Upper lobe of right lung (tissue), 1 donor: ENCODE measurements at places on chromosomes 6 and 20.

- DNase-seq, result peak; percentile 80
These were observed 25.4 kb upstream of the HLA-E start for GRCh38 chr6:30463651-30464618.

GRCh38 chr20:63461104-63461763, 11.2 kb downstream of the KCNQ2 start:
- DNase-seq, result no peak

DNA sequence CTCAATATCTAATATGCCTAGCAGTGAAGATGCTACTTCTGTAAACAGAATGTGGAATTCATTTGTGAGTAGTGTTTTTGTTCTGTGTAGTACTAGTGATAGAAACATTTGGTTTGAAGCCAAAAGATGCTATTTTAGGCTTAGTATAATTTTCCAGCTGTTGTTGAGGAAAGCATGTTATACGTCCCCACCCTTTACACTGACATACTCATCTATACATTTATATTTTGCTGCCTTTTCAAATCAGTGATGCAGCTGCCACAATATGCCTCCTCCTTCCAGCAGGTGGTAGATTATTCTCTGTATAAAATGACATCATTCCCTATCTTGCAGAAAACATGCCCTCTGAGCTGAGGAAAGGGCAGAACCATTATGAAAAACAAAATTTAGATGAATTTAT, 1217.6 kb upstream of the GJE1 start:
- no peak for DNase-seq

DNA sequence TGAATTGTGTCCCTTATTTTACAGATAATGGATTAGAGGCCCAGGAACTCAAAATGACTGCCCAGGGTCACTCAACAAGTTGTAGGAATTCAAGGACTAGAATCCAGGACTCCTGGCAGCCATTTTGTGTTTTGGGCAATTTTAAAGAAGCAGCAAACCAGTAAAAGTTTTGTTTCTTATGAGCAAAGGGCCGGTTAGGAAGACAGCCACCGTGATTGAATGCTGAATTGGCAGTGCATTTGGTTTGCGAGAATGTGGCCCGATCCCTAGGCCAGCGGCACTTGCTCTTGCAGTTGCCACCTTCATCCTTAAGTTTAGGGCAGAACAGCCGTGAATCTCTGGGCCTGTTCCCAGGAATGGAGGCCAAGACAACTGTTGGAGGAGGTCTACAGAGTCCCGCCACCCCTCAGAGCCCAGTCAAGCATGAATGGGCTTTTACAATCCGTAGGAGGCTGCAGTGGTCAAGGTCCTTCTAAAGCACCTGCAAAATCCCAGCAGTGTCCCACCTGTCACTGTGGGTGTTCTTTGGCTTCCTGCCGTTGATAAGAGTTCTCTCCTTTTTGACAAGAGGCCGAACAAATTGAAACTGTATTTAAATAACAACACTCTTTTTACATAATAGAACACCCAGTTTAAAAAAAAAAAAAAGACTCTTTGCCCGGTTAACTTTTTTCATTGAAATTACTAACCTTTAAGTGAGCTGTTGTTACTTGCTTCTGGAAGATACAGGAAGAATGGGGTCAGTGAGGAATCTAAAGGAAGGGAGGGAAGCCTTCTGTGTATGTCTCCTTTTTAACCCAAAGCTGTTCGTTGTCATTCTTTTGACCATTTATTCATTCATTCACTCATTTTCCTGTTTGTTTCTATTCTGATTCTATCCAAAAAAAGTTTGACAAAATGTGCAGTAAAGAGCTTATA, 68.7 kb downstream of the PHACTR2 start:
- DNase-seq, result no peak

DNA sequence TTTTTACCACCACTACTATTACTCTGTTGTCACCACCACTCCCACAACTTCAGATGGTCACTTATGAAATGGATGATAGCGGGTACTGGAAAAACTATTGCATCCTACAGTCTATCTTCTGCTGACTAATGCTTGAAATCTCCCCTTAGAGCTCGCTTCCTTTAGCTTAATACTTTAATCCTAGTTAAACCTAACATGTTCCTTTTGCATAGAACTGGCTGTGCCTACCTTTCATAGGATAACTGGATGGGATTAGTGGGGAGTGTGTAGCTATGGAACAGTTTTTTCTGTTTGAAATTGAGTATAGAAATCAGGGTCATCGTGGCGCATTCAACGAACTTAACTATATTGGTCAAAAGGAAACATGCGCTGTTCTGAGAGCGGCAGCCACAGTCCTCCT, 294.7 kb downstream of the FARS2 start:
- no peak for DNase-seq

DNA sequence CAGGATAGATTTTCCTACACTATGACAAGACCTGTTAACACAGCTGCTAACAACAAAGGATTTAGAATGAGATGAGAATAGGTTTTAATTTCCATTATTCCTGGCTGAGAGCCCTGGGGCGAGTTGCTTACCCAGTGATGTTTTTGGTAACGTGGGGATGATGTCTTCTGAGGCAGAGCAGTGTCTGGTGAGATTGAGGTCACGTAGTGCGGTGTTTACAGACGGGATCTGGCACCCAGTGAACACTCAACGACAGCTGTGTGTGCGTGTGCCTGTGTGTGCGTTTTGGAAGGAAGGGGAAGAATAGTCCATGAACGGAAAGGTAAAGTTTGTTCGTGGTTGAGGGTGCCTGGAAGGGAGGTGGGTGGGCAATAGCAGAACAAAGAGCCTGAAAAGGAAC, 384.7 kb downstream of the C6orf118 start:
- no peak for DNase-seq

- peak; percentile 71 for DNase-seq
These were observed 4.6 kb downstream of the FOXQ1 start for GRCh38 chr6:1316489-1316971.

GRCh38 chr6:144336900-144337299, 51.8 kb downstream of the UTRN start:
- DNase-seq, result no peak

DNA sequence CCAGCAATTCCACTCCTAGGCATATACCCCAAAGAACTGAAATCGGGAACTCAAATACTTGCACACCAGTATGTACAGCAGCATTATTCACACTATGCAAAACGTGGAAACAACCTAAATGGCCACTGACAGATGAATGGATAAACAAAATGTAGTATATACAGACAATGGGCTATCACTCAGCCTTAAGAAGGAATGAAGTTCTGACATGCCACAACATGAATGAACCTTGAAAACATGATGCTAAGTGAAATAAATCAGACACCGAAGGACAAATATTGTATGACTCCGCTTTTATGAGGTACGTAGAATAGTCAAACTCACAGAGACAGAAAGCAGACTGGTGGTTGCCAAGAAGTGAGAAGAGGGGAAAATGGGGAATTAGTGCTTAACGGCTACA, 59.1 kb upstream of the CCN6 start:
- no peak for DNase-seq

DNA sequence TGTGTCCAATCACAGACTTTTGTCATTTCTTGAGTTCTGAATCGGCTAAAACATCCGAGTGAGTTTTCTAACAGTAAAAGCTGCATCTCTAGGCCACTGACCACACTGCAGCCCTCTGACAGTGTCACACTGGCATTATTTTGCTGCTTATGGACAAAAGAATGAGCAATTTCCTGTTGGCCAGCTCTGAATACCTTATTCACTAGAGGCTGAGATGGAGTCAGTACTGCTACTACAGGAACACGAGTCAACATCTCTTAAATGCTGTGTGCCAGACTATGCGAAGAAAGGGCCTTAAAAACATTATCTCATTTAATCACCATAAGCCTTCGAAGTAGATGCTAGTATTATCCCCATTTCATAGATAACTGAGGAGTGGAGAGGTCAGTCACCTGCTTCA, 42.5 kb upstream of the IPCEF1 start:
- no peak for DNase-seq

DNA sequence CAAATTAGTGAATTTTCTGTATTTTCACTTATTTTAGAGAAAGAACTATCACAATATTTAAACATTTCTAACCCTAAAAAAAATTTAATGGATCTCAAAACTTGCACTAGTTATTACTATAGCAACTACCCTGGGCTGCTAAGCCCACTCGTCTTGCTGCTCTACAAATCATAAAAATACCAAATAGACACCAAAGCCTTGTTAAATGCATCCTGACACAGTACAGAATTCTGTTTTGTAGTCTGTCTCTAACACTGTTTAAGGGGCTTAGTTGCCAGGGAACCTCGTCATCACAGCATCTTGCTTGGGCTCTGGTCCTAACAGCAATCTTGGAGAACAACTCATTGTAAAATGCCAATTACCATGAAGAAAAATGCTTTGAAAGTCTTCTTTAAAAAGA, 56.9 kb upstream of the MBOAT1 start:
- no peak for DNase-seq

DNA sequence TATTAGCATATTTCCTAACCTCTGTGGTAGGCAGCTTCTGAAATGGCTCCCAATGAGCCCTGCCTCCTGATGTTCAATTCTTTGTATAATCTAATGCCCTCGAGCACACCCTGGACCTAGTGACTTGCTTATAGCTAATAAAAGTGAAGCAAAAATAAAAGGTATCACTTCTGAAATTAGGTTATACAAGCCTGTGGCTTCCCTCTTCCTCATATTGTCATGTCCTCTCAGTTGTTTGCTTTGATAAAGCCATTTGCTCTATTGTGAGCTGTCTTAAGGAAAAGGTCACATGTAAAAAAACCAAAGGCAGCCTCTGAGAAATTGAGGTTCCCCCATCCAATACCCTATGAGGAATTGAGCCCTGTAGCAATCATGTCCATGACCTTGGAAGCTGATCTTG, 442.1 kb upstream of the ADGRB3 start:
- no peak for DNase-seq

GRCh38 chr20:20405623-20406022, 37.7 kb downstream of the INSM1 start:
- no peak for DNase-seq

GRCh38 chr20:57402206-57403125, 11.3 kb downstream of the RBM38 start:
- no peak for DNase-seq

GRCh38 chr20:49282584-49283171, 4.8 kb upstream of the ZNFX1 start:
- DNase-seq, result no peak
